NCI-H1105 treated with DMSO at 0.1 percent for 48 hours (cell line): ENCODE measurements at places on chromosomes 7 and 10.

GRCh38 chr7:35723011-35723410, 28.1 kb upstream of the HERPUD2 start:
- DNase-seq: no peak

GRCh38 chr7:87944547-87944946, 10.5 kb downstream of the ADAM22 start:
- DNase-seq: no peak

- no peak for DNase-seq
These were observed 37.0 kb upstream of the PDCD4 start for GRCh38 chr10:110834629-110835301.

- DNase-seq: no peak
These were observed 105.4 kb upstream of the BET1 start for GRCh38 chr7:94109556-94109955.

DNA sequence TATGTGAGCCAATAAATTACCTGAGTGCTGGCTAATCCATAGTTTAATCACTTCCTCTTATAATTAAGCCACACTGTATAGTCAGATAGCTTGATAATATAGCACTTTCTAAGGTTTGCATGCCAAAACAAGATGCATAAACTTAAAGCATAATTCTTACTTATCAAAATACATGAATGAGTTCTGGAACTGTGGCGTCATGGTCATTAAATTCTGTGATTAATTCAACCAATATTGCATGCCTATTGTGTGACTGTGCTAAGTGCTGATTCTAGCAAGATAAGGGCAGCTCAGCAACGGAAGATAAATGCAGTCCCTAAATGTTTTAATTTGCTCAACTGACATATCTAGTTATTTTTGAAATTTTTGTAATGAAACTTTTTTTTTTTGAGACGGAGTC, 29.7 kb downstream of the HOXA1 start:
- no peak for DNase-seq

DNA sequence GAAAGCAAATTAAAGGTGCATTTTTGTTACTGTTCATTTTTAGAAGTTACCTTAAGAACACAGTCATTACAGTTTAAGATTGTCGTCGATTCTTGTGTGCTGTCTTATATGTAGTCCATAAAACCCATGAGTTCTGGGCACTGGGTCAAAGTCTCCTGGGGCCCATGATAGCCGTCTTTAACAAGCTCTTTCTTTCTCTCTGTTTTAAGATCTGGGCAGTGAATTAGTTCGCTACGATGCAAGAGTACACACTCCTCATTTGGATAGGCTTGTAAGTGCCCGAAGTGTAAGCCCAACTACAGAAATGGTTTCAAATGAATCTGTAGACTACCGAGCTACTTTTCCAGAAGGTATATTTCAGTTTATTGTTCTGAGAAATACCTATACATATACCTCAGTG, 90.7 kb upstream of the CAPZA2 start:
- DNase-seq: no peak
